MCF 10A (cell line): ENCODE measurements at places on chromosomes 2 and 18. TPM values are rescaled to one million over a fixed set of nuclear protein-coding genes. Genes with fewer than 3 reads are reported as not detected.
A peak's percentile ranks its signal among the peaks of the same experiment; 100 is the strongest.

DNA sequence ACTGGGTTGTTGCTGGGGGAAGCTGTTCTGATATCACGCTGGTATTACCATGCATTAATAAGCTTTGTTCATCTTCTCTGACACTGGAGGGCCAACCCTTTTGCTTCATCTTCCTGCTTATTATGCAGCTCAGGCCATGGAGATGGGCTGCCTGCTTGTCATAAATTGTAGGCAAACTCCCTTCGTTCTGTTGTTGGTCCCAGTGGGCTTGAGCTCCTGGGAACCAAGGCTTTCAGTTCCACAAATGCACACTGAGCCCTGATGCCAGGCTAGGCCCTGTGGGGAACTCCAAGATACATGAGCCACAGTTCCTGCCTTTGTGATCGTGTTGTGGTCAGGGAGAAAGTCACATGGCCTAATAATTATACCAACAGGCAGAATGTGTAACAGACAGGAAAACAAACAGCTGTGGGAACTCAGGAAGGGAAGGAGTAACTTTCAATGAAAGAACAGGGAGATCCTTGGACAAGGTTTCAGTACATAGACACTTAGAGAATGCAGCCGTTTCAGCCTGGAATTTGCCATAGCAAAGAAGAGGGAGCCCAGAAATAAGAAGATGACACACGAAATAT, 49.0 kb upstream of the BCL2L11 start:
- H3K27me3 ChIP-seq, result peaks cover 6% of the 10 kb centered on the region
- peak overlapping the region; percentile 81 for H3K27ac ChIP-seq
- peak; percentile 76 for DNase-seq
- H3K4me1 ChIP-seq, result peaks cover 27% of the 10 kb centered on the region
- peak overlapping the region; percentile 19 for H3K4me3 ChIP-seq
- no peaks in the 10 kb centered on the region for H3K36me3 ChIP-seq

ALK gene
- total RNA-seq, result 0.07 TPM in 1 of 2 replicates, not detected in the other

IL1F10 gene
- not detected in 2 replicates for total RNA-seq

DNA sequence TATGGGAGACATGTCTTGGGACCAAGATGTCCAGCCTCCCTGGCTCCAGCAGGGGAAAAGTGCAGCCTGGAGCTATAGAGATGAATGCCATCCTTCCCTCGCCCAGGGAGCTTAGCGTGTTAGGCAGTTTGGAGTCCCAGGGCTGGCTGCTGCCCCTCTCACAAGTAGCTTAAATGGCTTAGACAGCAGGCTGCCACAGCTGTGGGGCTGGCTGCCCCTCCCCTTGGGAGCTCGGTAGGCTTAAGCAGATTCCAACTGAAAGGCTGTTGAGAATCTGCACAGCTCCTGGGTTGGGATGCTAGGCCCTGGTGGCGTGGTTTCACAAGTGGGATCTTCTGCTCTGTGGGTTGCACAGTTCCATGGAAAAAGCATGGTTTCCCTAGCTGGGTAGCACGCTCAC, 940.5 kb upstream of the DDX18 start:
- H3K4me3 ChIP-seq, result no peak overlapping the region
- H3K27me3 ChIP-seq, result no peaks in the 10 kb centered on the region
- H3K27ac ChIP-seq, result no peak overlapping the region

RBBP8 gene
- total RNA-seq, result 42.0 and 59.7 TPM in 2 replicates

GRCh38 chr2:131042148-131042775, 51.0 kb downstream of the FAM168B start:
- H3K4me1 ChIP-seq, result no peaks in the 10 kb centered on the region
- no peak overlapping the region for H3K4me3 ChIP-seq
- peak; percentile 28 for DNase-seq
- no peaks in the 10 kb centered on the region for H3K27me3 ChIP-seq

ANO7 gene
- 0.14 and 0.15 TPM in 2 replicates for total RNA-seq

DNA sequence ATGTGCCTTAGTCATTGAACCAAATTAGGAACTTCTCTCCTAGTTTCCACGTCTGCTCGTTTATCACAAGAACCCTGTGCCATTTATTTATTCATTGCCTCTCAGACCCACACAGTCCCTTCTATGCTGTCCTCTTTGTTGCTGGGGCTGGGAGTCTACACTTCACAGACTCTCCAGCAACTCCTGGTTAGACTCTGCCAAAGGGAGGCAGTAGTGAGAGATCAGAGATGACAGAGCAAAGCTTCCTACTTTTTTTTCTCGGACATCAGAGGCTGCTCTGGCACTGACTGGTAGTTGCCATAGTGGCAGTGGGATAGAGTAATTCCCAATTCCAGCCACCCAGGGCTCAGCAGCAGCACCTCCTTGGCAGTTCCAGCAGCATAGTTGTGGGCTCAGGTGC, 277.5 kb downstream of the BCL11A start:
- no peaks in the 10 kb centered on the region for H3K27me3 ChIP-seq
- no peaks in the 10 kb centered on the region for H3K4me1 ChIP-seq
- H3K27ac ChIP-seq, result no peak overlapping the region

DNA sequence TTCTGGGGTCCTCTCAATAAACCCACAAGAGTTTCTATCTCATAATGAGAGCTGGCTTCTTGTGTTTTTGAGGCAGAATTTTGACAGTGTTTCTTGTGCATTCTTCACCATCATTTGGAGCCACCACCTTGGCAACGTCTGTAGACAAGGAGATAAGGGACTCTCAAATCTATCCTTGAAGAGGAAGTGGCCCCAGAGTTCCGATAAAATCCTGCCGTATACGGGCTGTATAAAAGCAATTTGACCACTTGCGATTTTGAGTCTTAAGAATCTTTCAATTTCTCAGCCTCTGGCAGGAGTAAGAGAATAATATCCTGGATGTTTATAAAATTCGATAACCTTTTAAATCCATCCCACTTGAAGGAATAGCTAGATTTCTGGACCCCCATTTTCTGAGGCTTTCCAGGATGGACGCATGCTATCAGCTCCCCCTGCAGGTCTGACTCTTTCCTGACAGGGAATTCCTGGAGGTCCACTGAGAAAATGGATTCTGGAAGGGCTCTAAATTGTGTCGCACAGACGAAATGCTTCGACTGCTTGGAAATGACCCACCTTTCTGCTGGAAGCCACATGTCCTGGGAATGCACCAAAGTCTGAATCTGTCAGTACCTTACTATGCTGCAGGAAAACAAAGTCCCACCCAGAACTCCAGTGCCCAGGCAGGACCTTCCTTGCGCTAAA, 54.1 kb downstream of the E2F6 start:
- peak; percentile 43 for DNase-seq
- H3K36me3 ChIP-seq, result no peaks in the 10 kb centered on the region
- no peak overlapping the region for H3K4me3 ChIP-seq
- H3K27me3 ChIP-seq, result no peaks in the 10 kb centered on the region
- H3K4me1 ChIP-seq, result peaks cover 6% of the 10 kb centered on the region

DNA sequence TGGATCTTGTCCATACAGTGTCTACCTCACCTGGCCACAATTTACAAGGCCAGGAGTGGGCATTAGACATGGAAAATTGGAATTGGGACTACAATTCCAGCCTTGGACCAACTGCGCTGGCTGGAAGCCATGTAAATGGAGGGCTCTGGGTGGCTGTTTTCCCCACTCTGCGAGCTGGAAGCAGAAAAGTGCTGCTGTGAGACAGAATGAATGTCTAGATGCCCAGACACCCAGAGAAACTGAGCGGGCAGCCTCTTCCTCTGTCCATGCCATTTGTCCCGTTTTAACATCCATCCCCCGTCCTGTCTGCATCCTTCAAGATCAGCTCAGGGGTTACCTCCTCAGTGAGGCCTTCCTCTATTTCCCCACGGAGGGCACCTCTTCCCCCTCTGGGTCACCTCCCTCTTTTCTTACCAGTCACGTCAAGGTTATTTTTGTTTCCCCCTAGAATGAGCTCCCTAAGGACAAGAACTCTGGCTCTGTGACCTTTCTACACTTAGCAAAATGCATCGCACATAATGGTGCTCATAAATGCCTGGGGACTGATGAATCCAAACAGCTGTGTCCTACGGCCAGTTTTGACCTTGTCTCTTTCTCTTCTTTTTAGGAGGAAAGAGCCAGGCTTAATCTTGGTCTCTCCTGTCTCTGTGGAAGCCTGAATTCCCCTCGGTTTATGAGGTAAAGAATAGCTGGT, 41.2 kb downstream of the MCFD2 start:
- DNase-seq, result no peak
- no peaks in the 10 kb centered on the region for H3K27me3 ChIP-seq
- H3K27ac ChIP-seq, result no peak overlapping the region

SPDYA gene
- 2.6 and 2.8 TPM in 2 replicates for total RNA-seq

GRCh38 chr2:12347066-12347493, 369.7 kb upstream of the TRIB2 start:
- no peaks in the 10 kb centered on the region for H3K27me3 ChIP-seq
- DNase-seq, result peak; percentile 57
- H3K4me3 ChIP-seq, result peak overlapping the region; percentile 3
- peak overlapping the region; percentile 27 for H3K27ac ChIP-seq

STARD6 gene
- not detected in 2 replicates for total RNA-seq

DNA sequence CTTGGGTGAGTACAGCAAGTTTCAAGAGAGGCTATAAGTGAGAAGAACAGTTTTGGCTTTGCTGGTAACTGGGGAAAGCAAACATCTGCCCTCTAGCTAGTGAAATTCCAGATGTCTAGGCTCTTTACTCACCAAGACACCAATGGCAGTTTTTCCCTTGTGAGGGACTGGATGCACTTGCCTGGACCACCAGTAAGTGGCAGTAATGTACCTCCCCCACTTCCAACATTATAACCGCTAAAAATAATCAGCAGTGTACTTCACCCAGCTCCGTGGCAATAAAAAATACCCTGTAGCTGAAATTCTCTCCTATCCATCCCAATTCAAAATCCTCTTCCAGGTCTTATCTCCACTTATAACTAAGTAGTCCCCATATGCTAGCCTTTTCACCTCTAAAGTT, 383.9 kb downstream of the ARHGAP15 start:
- peak; percentile 49 for DNase-seq
- H3K36me3 ChIP-seq, result no peaks in the 10 kb centered on the region
- no peaks in the 10 kb centered on the region for H3K27me3 ChIP-seq

DNA sequence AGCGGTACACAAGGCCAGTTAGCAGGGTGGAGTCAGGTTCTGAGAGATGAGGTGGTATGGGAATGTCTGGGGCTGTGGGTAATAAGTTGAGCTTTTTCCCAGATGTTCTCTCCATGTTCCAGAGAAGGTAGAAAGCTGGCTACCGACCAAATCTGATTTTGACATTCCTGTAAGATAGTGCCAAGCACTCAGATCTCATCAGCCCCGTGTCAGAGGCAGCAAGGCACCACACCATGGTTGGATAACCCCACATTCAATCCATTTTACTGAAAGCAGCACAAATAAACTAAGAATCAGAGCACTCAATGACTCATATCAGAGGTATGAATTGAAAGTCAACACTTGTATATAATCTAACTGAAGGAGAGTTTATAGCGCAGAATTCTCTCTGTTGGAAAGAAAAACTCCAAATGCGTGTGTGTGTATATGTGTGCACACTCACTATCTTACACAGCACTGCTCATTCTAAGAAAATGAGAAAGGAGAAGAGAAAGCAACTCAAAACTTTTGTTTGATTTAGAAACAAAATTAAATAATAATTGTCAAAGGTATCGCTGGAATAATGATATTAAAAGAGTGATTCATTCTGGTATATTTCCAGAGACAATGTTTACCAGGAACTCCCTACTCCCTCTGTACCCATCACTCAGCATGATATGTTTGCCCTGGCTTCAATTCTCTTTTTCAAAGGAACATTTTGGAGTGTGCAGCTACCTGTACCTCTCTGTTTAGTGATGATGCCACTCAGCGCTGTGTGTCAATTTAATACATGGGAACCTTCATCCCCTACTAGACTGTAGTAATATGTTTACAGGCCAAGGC, 375.1 kb upstream of the ID2 start:
- H3K36me3 ChIP-seq, result no peaks in the 10 kb centered on the region
- DNase-seq, result peak; percentile 70
- H3K4me1 ChIP-seq, result peaks cover 12% of the 10 kb centered on the region
- H3K27ac ChIP-seq, result no peak overlapping the region

DNA sequence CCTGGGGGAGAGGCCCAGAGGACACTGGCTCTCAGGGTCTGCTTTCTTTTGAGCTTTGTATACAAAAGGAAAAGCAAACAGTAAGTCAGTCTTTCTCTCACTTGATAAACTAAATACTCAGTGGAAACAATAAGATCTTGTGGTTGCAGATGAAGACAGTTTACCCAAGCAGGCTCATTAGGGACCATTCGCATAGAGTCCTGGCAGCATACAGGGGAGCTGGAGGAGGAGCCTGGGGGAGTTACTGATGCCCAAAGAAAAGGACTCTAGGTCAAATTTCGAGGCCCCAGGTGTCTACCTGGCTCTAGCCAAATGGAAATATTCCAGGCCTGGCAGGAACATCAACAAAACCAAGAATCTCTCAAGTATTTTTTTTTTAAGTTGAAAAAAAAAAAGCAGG, 225.3 kb downstream of the CNTNAP5 start:
- no peaks in the 10 kb centered on the region for H3K36me3 ChIP-seq
- no peak for DNase-seq
- H3K4me1 ChIP-seq, result peaks cover 33% of the 10 kb centered on the region

DNA sequence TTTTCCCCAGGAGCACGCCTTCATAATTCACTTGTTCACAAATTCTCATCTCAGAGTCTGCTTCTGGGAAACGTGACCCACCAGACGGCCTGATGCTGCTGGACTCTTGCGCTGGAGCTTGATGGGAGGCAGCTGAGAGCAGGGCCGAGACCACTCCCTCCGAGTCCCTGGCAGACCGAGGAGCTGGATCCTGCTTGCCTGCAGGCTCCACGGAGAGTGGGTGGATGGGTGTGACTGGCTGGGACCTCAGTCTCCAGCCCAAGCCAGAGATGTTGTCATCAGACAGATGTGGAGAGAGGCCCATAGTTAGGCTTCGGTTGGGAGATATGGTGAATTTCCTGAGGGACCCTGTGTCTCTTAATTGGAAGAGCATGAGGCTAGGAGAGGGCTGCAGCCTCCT, 76.4 kb downstream of the TSN start:
- H3K27ac ChIP-seq, result peak overlapping the region; percentile 77
- H3K36me3 ChIP-seq, result peaks cover 6% of the 10 kb centered on the region
- peaks cover 12% of the 10 kb centered on the region for H3K4me1 ChIP-seq

DNA sequence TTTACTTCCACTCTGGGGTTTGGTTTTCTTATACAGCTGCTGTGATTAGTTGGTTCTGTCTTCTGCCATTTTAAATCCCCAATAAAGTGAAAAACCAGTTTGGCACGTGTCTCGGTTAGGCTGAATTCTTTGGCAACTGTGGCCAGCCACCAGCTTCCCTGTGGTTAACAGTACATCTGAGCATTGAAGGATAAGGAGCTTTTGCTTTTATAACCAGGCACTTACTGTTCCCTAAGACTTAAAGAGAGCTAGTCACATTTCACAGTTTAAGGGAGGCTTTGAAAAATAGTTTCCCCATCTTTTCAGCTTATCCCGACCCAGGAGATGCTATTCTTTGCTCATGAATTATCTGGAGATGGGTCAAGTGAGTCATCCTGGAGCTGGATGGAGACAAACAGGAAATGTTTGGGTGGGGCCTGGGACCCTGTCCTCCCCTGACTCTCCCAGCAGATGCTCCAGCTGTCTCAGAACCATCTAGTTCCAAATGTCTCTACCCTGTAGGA, 57.3 kb upstream of the EML6 start:
- H3K27ac ChIP-seq, result peak overlapping the region; percentile 41
- DNase-seq, result peak; percentile 64
- H3K4me1 ChIP-seq, result peaks cover 32% of the 10 kb centered on the region
- H3K27me3 ChIP-seq, result no peaks in the 10 kb centered on the region
- H3K4me3 ChIP-seq, result no peak overlapping the region
- peaks cover 81% of the 10 kb centered on the region for H3K36me3 ChIP-seq
